ENCODE measurements at places on chromosomes 12 and 14. TPM values are rescaled to one million over a fixed set of nuclear protein-coding genes. Genes with fewer than 3 reads are reported as not detected.

GDF3 gene
- polyA plus RNA-seq, result 0.35 TPM

FOXN4 gene
- 0.04 TPM for polyA plus RNA-seq

- DNase-seq, result no peak
- H3K36me3 ChIP-seq, result peaks cover 1% of the 10 kb centered on the region
- no peaks in the 10 kb centered on the region for H3K27me3 ChIP-seq
- H3K27ac ChIP-seq, result no peak overlapping the region
- H3K4me3 ChIP-seq, result no peak overlapping the region
Observed at GRCh38 chr12:3622822-3623690, 129.9 kb downstream of the CRACR2A start.

DNA sequence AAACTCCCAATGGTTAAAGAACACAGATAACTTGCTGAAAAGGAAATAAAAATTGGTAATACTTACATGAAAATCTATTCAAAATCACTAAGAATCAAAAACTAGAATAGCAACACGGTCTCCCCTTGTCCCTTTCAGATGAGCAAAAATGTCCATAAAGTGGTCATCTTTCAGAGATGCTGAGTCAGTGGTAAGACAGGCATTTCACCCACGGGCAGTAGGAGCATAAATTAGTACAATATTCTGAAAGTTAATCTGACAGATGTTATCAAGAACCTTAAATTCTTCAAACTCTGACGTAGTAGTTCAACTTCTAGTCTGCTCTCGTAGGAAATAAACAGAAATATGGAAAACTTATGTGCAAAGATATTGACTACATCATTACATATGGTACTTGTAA is 33.1 kb upstream of the GNPNAT1 start:
- no peaks in the 10 kb centered on the region for H3K4me1 ChIP-seq
- H3K4me3 ChIP-seq, result no peak overlapping the region
- H3K27me3 ChIP-seq, result no peaks in the 10 kb centered on the region
- no peak for DNase-seq
- H3K27ac ChIP-seq, result no peak overlapping the region

Measured in lung (tissue), 17 donors.